ENCODE measurements at places on chromosomes 7 and 10.

DNA sequence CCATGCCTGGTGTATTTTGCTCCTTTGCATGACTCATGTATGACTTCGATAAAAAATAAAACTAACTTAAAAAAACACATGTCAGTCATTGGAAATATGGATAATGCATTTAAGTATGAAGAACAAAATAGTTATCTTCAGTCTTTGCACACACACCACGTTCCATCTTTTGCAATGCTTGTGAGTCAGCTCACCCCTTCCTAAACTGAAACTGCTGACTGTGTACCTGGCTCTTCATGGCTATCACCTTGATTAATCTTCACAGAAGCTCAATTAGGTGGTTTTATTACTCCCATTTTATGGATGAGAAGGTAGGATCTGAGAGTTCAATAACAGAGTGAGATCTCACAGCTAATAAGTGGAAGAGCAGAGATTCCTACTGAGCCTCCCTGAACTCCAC is 79.5 kb downstream of the CARD11 start:
- DNase-seq = no peak

DNA sequence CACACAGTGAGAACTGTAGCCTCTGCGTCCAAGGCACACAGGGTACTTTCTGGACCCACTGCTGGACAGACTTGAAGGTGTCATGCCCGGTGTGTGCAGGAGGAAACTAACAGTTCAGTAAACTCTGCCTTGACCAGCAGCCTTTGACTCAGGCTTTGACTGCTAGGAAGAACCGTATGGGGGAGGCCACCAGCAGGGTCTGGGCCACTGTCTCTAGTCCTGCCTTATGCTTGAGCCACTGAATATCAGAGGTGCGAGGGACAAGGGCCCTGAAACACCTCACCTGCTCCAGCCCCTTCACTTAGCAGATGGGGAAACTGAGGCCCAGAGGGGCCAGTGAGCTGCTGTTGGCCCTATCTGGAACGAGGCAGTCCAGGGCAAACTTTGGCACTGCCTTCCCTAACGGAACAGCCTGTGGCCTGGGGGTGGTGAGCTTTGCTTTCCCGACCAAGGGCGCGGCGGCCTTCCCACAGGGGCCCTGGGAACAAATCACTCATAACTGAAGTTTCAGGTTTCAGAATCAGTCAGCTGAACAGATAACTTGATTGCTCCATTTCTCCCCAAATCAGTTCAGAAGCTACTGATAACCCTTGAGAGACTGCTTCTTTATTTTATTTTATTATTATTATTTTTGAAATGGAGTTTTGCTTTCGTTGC is 130.0 kb downstream of the FAM53B start:
- no peak for DNase-seq

GRCh38 chr7:138170959-138171703 is 94.9 kb downstream of the AKR1D1 start:
- no peak for DNase-seq

- DNase-seq = no peak
These were observed 53.0 kb upstream of the GTF2I start for GRCh38 chr7:74604326-74605020.

- DNase-seq = no peak
These were observed 493.2 kb upstream of the AUTS2 start for GRCh38 chr7:69105092-69105491.

DNA sequence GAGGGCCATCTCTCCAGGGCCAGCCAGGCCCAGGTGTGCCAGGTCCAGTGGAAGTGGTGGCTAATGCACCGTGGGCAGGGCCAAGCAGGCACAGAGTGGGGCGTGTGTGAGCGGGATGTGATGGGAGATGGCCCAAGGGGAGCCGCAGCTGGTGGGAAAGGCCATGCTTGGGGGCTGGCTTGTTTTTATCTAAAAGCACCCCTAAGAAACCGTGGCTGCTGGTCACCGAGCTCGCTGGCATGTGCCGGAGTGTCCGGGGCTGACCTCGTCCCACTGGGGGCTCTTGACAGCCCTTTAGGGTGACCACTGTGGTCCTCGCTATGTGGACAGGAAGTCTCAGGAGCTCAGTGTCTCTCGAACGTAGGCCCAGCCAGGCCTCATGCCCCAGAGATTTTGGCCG is 582.4 kb upstream of the FOXK1 start:
- DNase-seq = no peak

GRCh38 chr10:73168465-73168803 is 515 bp downstream of the FAM149B1 start:
- no peak for DNase-seq

DNA sequence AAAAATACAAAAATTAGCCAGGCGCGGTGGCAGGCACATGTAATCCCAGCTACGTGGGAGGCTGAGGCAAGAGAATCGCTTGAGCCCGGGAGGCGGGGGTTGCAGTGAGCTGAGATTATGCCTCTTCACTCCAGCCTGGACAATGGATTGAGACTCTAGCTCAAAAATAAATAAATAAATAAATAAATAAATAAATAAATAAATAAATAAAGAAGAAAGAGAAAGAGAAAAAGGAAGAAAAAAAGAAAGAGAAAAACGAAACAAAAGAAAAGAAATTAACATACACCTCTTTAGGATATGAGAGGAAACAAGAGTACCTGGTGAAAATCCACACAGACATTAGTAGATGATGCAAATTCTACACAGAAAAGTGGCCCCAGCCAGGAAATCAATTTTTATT is 713.7 kb upstream of the POT1 start:
- no peak for DNase-seq

GRCh38 chr10:21813946-21814345 is 189.6 kb downstream of the DNAJC1 start:
- no peak for DNase-seq

Data from iPS-NIHi11 (cell line).